ENCODE measurements at places on chromosomes 2 and 18.

GRCh38 chr2:197560146-197560665, 44.3 kb downstream of the MOB4 start:
- DNase-seq = no peak

DNA sequence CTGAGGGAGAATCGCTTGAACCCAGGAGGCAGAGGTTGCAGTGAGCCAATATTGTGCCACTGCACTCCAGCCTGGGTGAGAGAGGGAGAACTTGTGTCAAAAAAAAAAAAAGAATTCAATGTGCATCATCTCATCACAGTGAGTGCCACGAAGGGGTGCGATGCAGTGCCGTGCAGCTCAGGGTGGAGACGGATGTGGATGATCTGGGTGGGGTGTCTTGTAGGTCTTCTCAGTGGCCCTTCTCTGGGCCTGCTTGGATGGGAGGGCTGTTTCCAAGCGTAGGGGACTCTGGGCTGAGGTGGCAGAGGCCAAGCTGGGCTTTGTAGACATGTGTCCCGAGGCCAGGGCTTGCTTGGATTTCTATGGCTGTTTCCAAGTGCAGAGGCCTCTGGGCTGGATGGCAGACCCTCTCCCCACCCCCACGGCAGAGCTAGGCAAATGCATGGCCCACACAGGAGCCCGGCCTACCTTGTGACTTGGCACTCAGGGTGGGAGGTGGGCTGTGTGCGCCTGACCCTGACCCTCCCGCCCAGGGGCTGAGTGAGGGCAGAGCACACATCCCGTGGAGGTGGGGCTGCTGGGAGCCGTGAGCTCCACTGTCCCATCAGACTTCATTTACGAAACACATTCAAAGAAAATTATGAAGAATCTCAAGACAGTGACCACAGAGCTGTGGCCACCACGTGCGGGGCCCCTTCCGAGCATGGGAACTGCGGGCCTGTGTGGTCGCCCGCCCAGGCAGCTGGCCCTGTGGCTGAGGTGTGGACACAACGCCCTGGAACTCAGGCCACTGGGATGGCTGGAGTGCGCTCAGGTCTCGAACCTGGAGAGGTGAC, 76.4 kb downstream of the ASB1 start:
- no peak for DNase-seq

DNA sequence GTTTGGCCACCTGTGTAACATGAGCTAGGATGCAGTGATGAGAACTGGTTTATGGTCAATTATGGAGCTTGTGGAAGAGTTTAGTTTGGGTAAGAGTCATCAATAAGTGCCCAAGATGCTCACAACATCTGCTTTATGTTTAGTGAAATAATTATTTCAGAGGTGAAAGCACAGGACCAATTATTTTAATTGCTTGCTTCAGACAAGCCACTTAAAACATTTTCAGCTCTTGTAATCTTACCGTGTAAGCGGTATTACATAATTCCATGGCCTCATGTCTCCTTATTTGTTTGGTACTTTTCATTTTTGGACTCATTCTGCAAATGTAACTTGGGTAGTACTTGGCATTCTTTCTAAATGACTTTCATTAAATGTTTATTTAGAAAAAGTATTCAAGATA, 5.4 kb downstream of the B3GNT2 start:
- no peak for DNase-seq

- no peak for DNase-seq
Observed at GRCh38 chr18:48398074-48398473, 11.1 kb downstream of the ZBTB7C start.

- DNase-seq = no peak
Observed at GRCh38 chr2:29295845-29296244, 180.6 kb downstream of the CLIP4 start.

GRCh38 chr2:47346107-47346506, 56.8 kb upstream of the MSH2 start:
- DNase-seq = no peak
